CD8-positive, alpha-beta memory T cell (primary cell): ENCODE measurements at places on chromosomes 6 and 20.

GRCh38 chr20:14412065-14412681, 74.8 kb upstream of the FLRT3 start:
- no peak for DNase-seq

DNA sequence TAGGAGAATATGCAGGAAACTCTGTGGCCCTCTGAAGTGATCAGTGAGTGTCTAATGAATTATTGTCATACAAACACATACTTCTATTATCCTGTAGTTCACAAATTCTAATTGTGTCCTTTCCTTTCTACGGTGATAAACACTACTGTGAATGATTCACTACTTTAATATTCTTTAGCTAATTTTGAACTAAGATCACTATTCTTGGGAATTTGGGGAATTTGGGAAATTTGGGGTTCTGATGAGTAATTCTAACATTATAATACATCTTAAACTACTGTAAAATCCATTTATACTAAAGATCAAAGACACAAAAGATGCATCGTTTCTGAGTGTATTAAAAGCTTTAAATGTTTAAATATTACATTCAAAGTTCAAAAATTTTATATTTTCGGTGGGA, 1287.2 kb upstream of the CITED2 start:
- DNase-seq = no peak

GRCh38 chr6:154432533-154433476, 76.2 kb upstream of the IPCEF1 start:
- DNase-seq = no peak

GRCh38 chr20:14696937-14697336, 359.5 kb upstream of the FLRT3 start:
- no peak for DNase-seq

DNA sequence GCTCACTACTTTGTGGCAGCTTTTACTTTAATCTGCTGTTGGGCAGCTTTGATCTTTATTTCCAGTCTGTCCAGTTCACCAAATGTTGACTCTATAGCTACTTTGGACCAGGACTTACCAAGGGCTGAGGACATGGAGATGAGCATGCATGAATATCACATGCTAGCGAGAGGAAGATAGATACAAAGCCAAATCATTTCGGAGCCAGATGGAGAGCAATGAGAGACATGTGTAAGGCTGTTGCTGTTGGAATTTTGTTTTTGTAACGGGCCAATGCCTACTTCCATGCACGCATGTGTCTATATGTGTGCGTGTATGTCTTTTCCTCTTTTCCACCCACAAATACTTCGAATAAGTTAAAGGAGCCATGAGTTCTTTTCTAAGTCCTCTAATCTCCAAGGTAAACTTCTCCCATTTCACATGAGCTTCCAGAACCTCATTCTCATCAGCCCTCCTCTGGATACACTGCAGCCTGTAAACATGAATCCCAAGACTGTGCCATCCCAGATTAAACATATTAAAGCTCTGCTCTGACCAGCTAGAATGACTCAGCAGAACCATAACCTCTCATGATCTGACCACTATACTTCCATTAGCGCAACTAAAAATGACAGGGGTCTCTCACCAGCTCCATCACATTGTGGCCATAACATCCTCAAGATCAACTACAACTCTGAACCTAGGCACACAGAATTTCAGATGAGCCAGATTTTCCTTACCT, 160.7 kb downstream of the LRFN2 start:
- no peak for DNase-seq
